Ammon's horn (tissue), 1 donor: ENCODE measurements at places on chromosomes 11 and 22.
A peak's percentile ranks its signal among the peaks of the same experiment; 100 is the strongest.

GRCh38 chr22:27022896-27023361 lies 365.5 kb downstream of the MIAT start:
- no peak for DNase-seq

DNA sequence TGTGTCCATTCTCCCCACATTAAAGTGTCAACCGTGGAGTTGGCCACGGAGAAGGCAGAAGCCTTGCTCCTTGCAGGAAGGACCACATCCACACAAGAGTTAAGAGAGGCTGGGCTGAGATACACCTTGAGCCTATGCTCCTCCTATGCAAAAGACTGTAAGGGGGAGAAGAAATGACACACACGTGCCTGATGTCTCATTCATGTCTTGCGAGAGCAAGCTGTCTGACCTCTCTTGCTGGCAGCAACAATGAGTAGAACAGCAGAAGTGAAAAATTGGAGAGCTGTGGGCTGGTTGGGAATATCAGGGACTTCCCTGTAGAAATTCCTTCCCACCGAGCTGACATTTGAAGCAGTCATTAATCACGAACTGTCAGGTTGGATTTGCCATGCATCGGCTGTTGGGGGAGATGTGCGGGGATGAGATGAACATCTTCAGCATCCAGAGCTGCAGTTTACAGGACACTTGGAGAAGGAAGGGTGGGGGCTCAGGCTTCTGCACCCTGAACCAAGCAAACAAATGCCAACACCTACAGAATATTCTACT lies 139.3 kb downstream of the MYO18B start:
- no peak for DNase-seq

DNA sequence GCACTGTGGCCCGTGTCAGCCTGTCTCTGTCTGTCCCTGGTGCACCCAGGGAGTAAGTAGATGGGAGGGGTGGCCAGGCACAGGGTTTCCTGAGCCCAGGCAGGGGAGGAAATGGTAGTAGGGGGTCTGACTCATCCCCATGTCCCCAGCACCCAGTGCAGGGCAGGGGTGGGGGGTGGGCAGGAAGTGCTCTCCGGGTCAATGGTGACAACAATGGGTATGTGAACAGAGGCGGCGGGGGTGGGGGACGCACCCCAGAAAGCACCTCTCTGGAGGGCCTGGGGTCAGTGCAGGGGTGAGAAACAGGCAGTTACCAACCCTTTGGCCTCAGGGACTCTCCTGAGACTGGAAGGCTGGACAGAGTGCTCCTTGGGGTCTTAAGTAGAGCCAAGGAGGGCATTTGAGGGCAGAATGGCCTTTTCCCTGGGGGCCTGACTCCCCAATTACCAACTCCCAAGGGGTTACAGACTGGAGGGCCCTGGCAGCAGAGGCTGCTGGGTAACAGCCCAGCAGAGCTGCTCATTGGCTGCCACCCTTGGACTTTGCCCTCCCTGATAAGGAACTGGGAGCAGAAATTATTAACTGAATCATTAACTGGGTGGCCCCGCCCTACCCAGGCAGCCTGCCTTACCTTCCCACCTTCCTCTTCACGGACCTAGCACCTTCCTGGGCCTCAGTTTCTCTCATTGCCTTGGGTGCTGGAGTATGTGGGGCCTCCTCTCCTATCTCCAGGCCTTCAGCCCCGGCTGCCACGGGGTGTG lies 4.2 kb downstream of the MYRF start:
- DNase-seq, result no peak

- DNase-seq, result no peak
These were observed 38.7 kb downstream of the TPBGL start for GRCh38 chr11:75279273-75279672.

GRCh38 chr11:121351083-121351630 lies 58.6 kb downstream of the SC5D start:
- DNase-seq, result no peak

DNA sequence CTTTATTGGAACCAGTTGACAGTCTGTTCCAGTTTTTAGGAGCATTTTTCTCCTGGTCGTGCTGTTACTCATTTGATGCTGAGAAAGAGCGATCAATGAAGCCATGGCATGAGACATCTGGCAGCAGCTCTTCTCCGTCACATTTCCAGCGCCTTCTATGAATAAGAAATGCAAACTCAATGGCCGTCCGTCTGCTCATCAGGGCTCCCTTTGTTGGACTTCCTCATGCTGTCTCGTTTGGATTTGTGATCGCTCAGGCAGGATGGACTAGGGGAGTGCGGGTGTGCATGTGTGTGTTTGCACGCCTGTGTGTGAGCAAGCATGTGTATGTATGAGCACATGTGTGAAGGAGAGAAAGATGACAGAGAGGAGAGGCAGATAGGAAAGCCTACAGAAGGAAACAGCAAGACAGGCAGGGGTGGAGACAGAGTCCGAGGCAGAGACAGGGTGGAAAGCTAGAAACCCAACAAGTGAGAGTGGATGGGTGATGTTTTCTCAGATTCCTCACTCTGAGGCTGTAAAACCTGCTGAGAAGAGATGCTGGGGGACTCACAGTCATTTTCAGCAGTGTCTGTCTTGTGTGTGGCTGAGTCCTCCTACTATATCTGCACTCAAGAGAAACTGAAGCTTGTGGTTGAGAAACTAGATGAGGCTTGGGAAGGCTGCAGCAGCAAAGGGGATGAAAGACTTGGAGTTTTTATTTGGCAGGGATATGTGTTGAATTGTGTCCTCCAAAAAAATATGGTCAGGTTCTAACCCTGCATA lies 56.0 kb upstream of the CLMP start:
- DNase-seq, result no peak

DNA sequence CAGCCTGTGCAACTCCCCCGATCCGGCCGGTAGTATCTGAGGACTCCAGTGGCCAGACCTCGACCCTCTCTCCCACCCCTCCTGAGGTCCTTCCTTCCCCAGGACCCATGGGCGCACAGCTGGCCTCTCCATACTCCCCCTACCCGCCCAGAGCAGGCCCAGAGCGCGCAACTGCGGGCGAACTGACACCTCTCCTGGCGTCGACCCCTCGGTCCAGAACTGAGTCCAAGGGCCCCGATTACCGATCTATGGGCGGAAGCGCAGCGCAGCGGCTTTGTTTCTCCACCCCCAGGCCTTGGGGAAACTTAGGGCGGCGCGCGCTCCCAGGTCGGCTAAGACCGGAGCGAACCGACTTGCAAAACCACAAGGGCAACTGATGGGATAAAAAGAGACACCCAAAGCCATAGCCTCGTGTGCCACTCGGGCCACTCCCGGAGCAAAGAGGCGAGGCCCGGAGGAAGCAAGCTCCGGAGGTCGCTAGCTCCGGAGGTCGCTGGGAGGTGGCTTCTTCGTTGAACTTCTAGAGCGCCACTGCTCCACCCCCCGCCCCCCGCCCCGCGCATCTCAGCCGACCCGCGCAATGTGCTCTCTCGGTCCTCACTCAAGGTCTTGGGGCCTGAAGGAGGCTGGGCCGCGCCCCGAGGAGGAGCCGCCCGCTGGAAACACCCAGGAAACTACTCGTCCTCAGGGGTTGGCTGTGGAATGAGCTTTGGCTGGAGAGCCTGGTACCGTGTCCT lies 9.8 kb upstream of the ALX4 start:
- DNase-seq, result no peak

DNA sequence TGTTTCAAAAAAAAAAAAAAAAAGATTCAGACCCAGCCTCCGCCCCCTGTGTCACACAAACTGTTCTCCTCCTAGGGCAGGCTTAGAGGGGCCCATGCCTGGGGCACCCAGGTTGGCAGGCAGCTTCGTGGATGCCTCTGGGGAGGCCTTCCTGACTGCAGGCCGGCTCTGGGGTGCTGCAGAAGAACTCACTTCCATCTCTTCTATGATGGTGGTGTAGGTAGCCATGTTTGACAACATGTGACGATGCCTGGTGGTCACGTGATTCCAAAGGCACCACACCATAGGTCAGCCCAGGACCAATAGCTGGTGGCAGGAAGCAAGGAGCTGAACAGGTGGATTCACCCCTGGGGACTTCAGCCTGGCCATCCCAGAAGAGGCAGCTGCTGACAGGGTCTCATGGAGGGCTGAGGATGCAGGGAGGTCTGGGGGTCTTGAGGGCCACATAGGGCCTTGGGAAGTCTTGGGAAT lies 24.1 kb upstream of the CELSR1 start:
- DNase-seq, result no peak

GRCh38 chr11:129815596-129816461 lies at the start of gene TMEM45B:
Gene TMEM45B, plus strand, starts transcription at chr11:129815848. Its CDS starts 36,635 bp downstream, at chr11:129852483.
- no peak for DNase-seq

DNA sequence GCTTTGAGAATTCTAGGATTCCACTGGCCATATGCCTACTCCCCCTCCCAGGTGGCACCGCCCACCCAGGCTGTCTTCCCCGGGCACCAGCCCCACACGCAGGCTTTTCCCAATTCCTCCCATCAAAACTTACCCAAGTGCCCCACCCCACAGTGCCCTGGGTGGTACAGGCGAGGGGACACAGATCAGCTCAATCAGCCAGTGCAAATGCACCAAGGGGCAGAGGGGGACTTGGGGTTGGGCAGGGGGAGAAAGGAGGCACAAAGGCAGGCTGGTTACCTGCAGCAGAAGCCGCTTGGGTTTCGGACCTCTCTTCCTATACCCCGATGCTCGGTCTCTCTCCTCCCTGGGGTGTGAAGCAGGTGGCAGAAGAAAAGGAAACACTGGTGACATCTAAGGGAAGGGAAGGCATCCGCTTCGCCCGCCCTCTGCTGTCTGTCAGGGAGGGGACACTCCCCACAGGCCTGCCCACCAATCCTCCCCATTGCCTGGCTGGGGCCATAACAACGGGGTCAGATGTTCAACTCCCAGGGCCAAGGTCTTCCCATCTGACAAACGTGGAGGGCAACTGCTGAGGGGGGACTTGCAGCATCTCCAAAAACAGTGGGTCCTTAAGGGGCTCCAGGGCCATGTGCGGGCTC lies 14.0 kb downstream of the CBX7 start:
- no peak for DNase-seq

DNA sequence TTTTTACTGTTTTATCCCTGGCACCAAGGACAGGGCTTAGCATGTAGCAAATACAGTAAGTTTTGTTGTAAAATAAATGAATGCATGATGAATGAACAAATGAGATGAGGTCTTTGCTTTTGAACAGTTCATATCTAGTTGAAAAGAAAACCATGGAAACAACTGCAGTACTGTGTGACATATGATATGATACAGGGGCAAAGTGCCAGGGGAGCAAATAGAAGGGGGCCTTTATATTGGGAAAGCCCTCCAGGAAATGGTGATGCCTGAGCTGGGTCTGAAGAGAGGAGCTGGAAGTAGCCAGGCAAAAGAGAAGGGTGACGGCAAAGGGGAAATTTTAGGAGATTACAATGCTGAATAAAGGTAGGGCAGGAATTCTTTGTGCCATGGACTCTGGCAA lies 63.8 kb upstream of the UCP3 start:
- DNase-seq, result no peak

- DNase-seq, result no peak
These were observed 119.3 kb upstream of the SERPIND1 start for GRCh38 chr22:20654343-20655208.

- DNase-seq, result peak; percentile 71
These were observed 8.3 kb downstream of the DTX4 start for GRCh38 chr11:59180168-59180776.

GRCh38 chr11:66749091-66749490 lies 20.1 kb upstream of the SPTBN2 start:
- DNase-seq, result no peak

DNA sequence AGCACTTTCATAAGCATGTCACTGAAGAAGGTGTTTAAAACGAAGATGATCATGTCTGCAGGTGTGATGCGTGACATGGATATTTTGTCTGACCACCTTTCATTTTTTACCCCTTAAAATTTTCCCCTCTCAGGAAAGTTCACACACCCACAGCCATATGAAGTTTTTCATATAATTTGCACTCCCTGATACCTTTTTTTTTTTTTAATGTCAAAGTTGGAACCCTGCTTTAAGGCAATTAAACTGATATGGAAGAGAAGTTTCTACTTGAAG lies 104.6 kb downstream of the ATXN10 start:
- DNase-seq, result no peak

DNA sequence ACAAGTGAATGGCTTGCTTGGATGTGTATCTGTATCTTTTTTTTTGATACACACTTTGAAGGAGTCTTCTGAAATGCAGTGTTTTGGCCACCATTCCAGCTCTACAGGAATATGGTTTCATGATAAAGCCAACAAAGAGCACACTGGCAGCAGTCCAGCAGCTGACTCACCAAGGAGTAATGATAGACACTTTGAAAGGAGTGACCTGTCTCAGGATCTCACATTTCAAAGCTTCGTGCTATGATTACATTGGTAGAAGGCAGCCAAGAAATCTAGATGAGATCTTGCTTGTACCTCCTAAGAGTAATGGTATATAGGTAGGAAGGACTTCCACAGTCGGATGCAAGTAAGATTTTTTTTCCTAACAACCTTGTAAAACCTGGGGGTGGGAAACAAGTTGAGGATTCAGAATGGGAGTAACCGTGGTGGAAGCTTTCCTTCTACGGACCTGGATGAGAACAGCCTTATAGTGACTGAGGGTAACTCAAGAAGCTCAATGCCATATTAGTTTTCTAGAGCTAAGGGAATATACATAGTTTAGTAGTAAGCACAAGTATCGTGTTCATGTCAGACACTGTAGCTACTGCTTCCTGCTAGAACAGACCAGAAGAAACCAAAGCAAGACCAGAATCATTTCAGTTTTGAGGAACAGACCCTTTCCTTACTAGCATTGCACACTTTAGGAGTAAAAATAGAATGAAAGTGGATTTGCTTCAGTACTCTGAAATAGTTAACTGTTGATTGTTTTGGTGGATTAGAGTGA lies 25.0 kb downstream of the MTMR3 start:
- DNase-seq, result peak; percentile 31

- no peak for DNase-seq
These were observed 6.7 kb upstream of the RAB3IL1 start for GRCh38 chr11:61924064-61924455.

- DNase-seq, result no peak
These were observed 208.8 kb downstream of the DCDC1 start for GRCh38 chr11:31160504-31161422.

GRCh38 chr22:37186228-37186996 lies 1.6 kb downstream of the C1QTNF6 start:
- DNase-seq, result peak; percentile 56

DNA sequence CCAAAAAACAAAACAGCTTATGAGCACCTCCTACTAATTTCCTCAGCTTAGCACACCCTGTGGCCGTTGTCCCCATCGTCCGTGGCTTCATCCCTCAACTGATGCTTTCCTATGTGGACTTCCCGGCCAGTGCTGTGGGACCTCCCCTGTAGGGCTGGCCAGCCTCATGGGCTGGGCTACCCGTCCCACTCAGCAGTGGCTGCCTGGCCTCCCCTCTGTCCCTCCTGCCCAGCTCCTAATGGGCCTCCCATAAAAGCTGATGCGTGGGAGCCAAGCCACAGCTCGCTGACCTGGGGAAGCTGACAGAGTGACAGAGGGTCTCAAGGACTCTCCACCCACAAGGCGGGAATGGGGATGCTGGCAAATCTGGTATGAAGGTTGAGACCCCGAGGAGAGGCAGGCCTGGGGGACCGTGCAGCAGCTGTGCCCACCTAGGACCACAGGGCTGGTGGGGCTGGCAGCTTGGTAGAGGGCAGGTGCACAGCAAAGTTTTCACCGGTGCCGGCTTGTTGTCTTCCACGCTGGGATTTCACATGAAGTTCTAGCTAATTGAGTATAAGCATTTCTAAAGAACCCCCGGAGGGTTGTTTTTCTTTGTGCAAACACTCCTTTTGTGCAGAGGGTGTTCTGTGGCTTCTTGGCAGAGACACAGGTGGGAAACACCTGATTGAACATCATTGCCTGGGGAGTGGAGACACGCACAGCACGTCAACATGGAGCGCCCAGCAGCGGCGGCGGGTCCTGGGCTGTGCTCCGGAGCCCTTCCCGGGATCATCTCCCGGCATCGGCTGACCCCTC lies 23.2 kb downstream of the TBX1 start:
- no peak for DNase-seq
